ENCODE measurements at places on chromosomes 2 and 18.

GRCh38 chr2:219000569-219000960 is 7.3 kb upstream of the CRYBA2 start:
- DNase-seq: no peak

GRCh38 chr2:5121642-5122041 is 570.5 kb upstream of the SOX11 start:
- no peak for DNase-seq

DNA sequence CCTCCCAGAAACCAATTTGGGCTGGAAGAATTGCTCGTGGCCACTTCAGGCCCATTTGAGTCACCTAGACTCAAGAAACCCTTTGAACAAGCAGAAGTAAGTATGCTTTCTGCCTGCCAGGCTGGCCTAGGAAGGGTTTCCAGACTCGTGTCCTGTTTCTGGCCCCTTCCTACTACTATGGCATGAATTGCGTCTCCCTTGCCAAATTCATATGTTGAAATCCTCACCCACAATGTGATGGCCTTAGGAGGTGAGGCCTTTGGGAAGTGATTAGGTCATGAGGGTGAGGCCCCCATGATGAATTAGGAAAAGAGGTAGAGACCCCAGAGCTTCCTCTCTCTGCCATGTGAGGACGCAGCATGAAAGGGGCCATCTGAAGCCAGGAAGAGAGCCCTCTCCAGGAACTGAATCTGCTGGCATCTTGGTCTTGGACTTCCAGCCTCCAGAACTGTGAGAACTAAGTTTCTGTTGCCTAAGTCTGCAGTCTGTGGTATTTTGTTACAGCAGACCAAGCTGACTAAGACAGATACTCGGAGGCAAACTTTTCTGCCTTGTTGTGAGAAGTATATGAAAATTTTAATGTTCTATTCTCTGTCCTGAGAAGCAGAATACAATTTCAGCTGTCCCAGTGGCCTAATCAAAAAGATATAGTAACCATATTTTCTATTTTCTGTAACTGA is 13.1 kb downstream of the GPR45 start:
- DNase-seq: no peak

DNA sequence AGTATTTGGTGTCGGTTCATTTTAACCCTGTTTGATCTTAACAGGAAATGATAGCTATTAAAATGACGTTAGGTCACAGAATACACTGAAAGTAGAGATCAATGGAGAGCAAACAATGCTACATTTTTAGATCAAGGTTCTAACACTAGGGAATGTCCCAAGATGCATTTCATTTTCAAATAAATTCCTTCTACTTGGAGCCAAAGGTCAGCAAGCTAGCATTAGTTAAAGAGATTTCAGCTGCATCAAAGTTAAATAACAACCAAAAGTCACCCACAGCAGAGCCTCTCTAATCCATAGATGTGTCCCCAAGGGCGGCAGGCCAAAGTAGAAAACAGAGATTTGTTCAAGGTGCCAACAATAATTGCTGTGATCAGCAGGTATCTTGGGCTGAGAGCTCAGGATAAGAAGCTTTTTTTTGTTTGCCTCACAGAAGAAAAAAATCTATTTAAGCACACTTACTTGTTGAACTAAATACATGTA is 1233.6 kb upstream of the TMEFF2 start:
- DNase-seq: no peak

DNA sequence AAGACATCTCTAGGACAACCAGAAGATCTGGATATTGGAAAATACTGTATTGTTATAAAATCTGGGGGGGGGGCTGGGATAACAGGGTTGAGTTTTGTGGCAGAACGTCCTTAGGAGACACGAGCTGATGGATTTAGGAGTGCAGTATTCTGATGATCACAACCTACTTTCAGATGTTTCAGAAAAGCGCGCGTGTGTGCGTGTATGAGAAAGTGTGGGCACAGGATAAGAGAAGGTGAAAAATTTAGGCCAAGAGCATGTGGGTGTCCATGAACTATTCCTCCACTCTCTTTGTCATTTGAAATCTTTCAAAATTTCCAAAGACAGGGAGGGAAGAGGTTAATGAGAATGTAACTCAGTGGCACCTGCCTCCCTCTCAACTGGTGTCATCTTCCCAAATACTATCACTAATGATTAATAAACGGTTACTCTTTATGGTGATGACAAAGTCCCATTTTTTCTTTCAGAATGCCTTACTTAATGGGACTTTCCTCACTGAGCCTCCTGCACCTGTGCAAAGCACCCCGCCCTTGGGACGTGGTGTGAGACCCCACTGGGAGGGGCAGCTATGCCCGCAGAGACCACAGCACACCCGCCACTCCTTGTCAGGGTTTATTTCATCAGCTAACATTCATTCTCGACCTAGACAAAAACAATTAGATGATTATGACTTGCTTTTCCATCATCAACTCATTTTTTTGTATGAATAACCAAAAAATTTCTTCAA is 53.6 kb downstream of the HS6ST1 start:
- DNase-seq: no peak

GRCh38 chr18:8890957-8891464 is 185.7 kb downstream of the MTCL1 start:
- no peak for DNase-seq

DNA sequence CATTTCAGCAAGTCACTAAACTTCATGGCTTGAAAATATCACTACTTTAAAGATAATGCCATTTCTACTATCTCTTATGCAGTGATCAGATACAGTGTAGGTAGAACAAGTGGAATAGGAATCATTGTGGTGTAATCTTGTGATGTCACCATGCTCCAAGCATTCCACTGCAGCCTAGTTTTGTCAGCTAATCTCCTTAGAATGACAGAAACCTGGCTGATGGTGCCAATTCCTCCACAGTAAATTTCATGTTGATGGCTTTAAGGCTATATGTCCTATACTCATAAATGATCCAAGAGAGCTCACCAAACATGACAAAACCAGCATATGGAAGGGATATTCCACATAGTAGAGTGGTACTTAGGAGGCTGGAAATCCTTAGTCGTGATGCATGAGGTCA is 184.9 kb downstream of the PDE1A start:
- no peak for DNase-seq

- DNase-seq: no peak
These were observed 77.6 kb upstream of the ZNF516 start for GRCh38 chr18:76572518-76573247.

DNA sequence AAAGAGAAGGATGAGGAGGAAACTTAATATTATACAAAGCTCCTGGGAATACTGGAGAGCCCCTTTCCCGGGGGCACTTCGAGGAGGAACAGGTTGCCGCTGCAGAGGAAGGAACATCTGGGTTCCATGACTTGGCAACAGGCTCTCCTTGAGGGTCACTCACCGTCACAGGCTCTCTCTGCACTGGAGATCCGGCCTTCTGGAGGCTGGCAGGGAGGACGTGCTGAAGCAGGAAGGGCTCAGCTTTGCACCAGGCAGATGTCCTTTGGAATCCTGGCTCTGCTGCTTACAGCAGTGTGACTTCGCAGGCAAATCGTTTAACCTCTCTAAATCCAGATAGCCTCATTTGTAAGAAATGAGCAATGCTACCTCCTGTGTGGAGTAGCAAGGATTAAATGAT is 2.9 kb upstream of the DPYSL5 start:
- no peak for DNase-seq

DNA sequence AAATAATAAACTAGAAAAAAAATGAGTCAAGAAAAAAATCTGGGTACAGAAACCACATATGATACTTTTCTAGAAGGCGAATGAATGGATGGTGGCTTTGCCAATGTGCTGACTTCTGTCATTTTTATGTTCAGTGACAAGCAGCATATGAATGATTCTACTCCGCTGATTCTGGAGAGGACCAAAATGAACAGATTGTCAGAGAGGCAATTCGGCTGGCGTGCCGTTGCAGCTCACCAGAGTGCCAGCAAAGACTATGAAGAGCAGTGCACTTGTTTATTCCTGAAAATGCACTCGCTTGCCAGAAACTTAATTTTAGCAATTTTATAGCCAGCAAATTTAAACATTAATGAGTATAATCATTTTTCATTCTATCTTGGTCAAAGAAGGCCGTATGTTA is 105.9 kb upstream of the NYAP2 start:
- no peak for DNase-seq

All from stimulated activated CD4-positive, alpha-beta T cell treated with anti-CD3 and anti-CD28 coated beads, Interleukin-12 subunit alpha, Interleukin-12 subunit beta, amount 100 ng/mL, for 4 hours (primary cell).